ENCODE measurements at places on chromosomes 4 and X.

GRCh38 chr4:140740422-140740821, 15.8 kb downstream of the TBC1D9 start:
- no peak for DNase-seq

GRCh38 chr4:70531981-70532380, 13.6 kb downstream of the AMTN start:
- no peak for DNase-seq

DNA sequence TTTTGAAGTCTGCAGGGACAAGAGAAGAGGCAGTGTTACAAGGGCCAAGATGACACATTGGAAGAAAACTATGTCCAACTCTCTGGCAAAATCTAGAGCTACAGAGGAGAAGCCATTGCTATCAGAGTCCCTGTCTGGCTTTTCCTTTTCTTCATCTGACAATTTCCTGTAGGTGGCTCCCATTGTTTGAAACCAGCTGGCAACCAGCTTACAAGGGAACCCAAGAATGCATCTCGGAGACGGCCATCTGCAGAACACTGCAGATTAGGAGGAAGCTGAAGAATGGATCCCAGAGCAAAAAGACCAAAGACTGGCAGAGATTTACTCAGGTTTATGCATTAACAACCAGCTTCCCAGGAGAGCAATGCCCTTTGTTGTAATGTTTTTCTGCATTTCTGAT, 216.2 kb upstream of the CTSO start:
- no peak for DNase-seq

- DNase-seq, result no peak
Measured at GRCh38 chr4:108772402-108772801, 9.5 kb upstream of the ETNPPL start.

- DNase-seq, result no peak
Measured at GRCh38 chr4:166538491-166539005, 665.5 kb downstream of the TLL1 start.

GRCh38 chrX:68440940-68441339, 7.6 kb upstream of the OPHN1 start:
- DNase-seq, result peak; percentile 4

DNA sequence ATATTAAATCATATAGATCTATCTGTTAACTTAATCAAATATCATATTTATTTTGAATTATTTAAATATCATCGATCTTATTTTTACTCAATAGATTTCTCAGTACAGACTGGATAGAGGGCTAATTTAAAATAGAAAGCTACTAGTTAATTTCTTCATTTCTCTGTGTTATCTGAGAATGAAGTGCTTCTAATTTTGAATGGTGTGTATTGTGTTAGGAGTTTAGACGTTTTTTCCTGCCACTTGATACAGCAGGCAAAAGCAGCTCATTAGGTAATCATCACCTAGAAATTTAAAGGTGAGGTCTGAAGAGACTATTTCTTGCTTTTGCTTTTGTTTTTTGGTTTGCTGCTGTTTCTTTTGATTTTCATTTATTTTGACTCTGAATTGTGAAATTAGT, 948.8 kb upstream of the TENM3 start:
- DNase-seq, result no peak

- DNase-seq, result no peak
Measured at GRCh38 chr4:11900359-11900758, 471.7 kb upstream of the HS3ST1 start.

DNA sequence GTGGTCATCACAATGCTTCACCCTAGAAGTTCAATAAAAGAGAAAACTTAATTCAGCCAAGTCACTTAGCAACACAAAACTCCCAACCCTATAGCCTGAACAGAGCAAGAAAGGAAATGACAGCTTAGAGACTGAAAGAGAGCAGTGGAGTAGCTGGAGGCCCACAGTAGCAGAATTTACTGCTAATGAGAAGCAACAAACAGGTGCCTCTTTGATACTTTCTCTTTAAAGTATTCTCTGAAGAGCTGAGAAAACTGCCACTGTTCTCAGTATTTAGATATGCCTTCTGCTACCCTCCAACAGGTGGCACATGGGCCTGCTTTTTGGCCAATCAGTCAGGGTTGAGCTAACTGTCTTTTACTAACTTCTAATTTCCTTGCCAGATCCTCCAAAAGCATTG, 240.0 kb downstream of the GPC3 start:
- no peak for DNase-seq

- DNase-seq, result no peak
Measured at GRCh38 chr4:52235552-52236201, 184.6 kb downstream of the SPATA18 start.

DNA sequence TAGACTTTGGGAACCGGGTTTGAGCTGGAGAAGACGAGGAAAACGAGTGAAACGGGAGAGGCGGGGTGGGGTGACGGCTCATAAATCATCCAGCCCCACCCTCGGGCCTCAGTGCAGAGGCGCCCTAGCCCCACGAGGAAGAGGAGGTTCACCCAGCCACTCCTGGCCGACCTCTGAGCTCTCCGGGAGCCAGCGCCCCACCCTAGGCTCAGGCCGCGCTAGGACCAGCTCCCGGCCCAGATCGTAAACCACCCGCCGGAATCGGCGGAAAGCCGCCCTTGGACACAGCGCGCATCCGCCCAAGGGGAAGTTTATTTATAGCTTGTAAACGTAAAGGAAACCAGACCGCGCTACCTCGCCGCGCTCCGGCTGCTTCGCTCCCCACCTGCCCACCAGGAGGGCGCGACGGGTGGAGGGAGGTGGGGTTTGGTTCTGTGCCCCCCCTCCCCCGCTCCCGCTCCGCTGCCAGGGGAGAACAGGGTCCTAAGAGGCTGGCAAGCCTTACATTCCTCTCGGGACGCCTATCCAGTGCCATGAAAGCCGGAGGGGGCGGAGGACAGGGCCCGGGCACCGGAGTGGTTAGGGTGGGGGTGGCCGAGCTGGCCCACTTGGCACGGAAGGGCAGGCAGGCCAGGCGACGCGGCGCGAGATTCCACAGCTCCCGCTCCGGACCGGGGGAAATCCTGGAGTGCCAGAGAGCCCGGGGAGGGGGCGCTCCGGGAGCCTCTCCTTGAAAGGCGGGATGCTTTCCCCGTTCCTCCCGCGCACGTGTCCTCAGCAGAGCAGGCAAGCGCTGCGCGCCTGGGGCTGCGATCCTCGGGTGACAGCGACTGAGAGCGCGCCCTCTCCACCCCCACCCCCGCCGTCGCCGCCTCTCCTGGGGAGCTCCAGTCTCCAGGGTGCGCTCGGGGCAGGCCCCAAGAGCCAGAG, 84.2 kb downstream of the BCOR start:
- DNase-seq, result peak; percentile 61

DNA sequence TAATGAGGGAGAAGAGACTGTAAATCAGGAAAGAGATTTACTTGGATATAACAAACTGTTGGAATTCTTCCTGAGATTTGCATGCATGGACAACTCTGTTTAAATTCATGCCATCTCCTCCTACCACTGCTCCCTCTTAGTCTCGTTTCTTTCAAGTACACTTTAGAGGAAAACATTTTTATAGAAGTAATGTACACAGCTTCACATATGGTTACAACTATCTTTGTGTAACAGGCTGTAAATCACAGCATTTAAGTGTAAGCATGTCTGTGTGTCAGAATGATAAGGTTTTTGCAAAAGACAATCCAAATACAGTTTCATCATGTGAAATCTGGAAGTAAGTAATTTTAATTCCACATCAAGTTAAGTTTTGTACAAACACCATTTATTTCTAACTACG, 21.5 kb upstream of the ENPEP start:
- DNase-seq, result no peak

GRCh38 chr4:4990857-4991540, 28.3 kb downstream of the CYTL1 start:
- no peak for DNase-seq

DNA sequence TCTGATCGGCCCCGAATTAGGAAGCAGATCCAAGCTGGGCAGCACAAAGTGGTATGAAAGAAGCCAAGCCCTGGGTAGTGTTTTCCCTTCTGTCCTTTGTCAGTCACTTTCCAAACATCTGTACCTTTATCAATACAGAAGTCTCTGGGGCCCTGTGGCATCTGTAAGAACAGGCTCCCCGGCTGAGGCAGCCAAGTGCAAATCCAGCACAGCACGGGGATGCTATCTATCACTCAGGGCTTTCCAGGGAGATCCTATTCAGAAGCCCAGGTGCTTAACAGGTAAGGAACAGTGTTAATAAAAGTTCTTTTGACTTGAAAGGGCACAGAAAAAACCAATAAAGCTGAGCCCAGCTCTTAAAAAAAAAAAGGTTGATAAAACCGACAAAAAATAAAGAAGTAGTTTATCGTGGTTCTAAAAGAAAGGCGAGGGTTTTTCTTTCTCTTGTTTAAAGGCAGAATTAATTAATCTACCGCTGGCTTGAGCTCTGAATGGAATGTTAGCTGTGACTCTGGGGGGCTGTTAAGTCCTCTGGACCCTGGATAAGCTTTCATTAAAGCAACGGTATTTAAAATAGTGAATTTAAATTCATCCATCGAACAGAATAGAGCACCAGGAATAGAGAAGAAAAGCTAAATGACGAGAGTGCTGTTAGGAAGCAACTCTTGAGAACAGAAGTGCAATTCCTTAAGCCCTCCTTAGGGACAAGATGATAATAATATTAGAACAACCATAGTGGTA, 119.1 kb upstream of the GATB start:
- DNase-seq, result no peak

- DNase-seq, result no peak
Measured at GRCh38 chr4:38673130-38673978, 9.4 kb downstream of the KLF3 start.

DNA sequence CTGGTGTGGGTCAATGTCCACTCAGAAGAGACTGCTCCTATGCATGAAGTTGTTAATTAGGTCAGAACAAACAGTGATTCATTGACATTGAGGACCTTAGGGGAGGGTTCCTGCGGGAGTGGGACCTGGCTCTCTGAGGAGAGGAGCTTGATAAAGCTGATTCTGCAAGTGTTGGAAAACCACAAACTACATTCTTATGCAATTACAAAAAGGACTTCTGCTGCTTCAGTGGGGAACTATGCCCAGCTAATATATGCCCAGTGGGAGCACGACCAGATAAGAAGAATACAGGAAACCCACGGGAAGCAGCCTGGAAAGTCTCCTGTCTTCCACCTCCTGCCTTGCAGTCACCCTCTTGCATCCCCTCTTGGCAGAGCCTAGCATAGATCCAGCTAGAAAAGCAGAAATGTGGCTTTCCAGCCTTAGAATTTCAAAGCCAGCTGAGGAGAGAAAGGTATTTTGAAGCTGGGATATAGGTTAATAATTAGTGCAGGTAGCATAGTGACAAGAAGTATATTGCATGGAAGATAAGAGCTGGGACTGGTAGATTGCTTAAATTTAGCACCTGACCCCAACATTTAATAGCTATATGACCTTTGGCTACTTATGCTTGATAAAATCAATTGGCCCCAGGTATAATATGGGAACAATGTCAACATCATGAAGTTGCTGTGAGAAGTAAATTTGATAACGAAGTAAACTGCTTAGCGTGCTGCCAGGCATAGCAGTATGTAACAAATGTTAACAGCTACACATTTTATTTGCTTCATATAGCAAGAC, 34.9 kb upstream of the UGT8 start:
- DNase-seq, result no peak

GRCh38 chrX:20280938-20281337, 14.2 kb upstream of the RPS6KA3 start:
- no peak for DNase-seq

DNA sequence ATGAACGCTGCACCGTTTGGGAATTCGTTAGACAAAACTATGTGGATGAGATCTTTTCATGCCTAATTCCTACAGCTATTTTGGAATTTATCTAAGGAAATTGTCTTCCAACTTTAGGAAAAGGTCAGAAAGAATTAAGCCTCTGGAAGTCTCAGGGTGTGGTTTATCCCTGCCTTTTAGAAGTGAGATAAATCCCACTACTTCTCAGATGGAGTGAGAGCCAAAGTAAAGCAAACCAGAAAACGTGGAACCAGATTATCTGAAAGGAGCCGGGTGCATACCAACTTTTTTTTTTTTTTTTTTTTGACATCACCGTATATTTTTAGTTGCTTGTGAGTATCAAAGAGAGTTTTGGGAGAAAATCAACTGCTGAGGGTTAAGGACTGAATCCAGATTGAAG, 79.6 kb downstream of the VCX2 start:
- DNase-seq, result no peak

GRCh38 chr4:108649863-108650211, 562 bp upstream of the OSTC start:
- no peak for DNase-seq

- DNase-seq, result no peak
Measured at GRCh38 chr4:90254357-90254756, 127.2 kb downstream of the CCSER1 start.

- DNase-seq, result no peak
Measured at GRCh38 chr4:117063961-117064696, 21.2 kb downstream of the TRAM1L1 start.

- no peak for DNase-seq
Measured at GRCh38 chr4:186189656-186190055, 1.7 kb upstream of the CYP4V2 start.

GRCh38 chrX:137431693-137432488, 134.0 kb upstream of the ZIC3 start:
- DNase-seq, result no peak

DNA sequence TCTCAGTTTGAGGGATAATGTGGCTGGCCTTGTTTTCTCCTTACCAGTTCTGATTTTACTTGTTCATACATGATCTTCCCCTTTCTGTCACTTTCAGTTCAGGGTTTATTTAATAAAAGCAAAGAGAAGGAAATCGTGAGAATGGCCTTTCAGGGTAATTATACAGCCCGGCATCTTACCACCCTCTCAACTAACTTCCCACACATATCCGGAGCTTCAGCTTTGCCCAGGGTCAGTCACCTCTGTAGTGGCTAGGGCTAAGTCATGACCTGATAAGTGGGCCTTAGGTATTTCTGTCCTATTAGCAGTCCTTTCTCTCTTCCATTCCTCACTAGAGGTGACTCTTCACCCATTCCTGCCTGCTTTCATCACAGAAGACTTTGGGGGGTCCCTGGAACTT, 15.8 kb downstream of the TRPC5 start:
- DNase-seq, result no peak

DNA sequence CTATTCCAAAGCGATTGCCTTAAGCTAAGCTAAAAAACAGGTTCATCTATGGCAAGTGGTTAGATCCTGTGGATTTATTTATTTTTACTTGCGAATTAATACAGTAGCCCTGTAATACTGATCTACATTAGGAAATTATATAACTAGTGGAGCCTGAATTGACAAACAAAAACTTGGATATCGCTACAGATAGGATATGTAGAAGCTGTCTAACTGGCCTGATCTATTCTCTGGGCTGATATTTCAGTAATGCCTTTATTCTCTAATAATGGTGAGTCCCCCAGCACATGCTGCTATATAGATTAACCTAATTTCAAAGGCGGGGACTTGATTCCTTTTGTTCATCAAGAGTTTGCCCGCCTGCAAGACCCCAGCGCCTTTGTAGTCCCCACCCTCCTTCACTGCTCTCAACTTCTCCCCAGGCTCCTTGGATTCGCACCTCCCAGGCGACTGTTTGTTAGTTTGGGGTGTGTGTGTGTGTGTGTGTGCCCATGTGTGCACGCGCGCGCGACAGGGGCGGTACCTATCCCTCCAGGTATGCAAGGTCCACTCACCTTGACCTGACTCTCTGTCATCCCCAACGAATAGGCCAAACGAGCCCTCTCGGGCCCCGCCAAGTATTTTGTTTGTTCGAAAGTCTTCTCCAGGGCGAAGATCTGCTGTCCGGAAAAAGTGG, 3.8 kb downstream of the NKX6-1 start:
- DNase-seq, result no peak
